ENCODE measurements at places on chromosomes 3 and 15.

GRCh38 chr3:184333190-184333589 lies 4.2 kb upstream of the FAM131A start:
- DNase-seq = no peak

DNA sequence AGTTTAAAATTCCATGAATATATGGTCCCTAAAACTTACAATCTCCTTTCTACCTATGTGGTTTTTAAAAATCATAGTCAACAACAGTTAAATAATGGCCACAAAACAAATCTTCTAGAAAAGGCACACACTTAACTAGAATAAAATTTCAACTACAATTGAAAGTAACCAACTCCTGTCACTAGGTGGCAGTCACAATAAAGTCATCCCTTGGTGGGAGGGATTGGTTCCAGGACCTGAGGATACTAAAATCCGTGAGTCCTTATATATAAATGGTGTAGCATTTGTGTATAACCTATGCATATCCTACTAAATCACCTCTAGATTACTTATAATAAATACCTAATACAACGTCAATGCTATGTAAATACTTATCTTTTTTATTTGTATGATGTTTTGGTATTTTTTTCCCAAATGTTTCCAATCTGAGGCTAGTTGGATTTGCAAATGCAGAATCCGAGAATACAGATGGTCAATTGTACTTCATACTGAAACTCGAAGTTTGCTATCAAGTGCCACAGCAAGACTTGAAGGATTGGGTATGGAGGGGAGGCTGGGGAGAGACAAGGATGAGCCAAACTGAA lies 172.6 kb downstream of the FMN1 start:
- no peak for DNase-seq

- no peak for DNase-seq
Observed at GRCh38 chr15:32042269-32042972, 12.1 kb downstream of the CHRNA7 start.

- no peak for DNase-seq
Observed at GRCh38 chr3:182491577-182491976, 301.7 kb upstream of the ATP11B start.

DNA sequence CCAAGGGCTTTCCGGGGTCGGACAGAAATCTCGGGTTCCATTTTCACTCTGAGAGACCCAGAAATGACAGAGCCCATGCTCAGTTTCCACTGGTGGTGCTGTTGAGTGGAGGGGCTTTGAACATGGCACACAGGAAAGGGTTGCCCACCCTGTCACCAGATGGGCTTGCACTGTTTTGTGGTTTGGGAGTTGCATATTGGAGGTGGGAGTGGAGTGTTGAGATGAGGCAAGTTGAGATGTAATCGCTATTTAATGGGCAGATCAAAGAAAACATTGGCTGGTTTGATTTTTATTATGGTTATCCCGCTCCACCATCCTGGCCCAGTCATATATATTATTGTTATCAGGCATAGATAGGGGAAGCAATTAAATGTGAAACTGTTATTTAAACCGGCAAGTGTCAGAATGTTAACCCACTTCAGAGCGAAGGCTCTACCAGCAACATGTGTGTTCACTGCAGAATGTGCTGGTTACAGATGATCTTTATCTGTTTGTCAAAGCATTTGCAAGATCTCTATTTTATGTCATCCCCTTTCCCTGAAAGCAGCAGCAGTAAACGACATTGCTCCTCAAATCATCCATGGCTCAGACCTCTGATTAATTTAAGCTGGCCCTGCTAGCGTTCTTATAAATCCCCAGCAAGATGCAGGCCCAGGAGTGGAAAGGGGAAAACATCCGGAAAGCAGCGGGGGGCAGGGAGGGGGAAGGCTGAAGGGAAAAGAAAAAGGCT lies 58.3 kb upstream of the TSEN2 start:
- no peak for DNase-seq

GRCh38 chr15:57284535-57284934 lies 91.8 kb upstream of the CGNL1 start:
- no peak for DNase-seq

DNA sequence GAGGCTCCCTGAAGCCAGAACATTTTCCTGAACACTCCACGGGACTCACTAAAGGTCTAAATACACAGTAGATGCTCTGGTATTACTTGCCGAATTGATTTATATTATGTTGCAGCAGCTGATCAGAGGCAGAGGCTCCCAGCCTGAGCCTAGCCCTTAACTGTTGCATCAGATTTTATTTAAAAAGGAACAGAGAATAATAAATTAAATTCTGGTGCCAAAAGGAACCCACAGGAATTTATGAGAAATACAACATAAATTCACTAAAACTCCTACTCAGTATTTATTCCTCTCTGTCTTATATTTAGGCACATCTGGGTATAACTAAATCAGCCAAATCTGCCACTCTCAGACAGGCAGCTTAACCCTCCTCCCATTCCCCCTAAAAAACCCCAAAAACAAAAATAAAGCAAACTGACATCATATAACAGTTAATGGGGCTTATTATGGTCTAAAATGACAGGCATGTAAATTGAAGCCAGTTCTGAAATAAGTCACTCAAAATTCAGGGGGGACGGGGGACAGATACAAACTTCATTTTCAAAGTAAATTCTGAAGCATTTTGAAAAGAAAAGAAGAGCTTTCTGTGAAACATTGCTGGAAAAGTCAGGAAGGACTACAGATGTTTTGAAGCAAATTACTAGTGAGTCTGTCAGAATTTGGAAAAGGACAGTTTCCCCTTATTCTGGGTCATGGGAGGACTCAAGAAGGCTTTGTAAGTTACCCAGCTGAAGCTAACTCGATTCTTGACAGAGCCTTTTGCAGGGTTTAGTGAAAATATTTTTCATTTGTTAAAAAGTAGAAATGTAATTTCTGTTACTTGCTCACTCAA lies 53.8 kb upstream of the CORO2B start:
- no peak for DNase-seq

DNA sequence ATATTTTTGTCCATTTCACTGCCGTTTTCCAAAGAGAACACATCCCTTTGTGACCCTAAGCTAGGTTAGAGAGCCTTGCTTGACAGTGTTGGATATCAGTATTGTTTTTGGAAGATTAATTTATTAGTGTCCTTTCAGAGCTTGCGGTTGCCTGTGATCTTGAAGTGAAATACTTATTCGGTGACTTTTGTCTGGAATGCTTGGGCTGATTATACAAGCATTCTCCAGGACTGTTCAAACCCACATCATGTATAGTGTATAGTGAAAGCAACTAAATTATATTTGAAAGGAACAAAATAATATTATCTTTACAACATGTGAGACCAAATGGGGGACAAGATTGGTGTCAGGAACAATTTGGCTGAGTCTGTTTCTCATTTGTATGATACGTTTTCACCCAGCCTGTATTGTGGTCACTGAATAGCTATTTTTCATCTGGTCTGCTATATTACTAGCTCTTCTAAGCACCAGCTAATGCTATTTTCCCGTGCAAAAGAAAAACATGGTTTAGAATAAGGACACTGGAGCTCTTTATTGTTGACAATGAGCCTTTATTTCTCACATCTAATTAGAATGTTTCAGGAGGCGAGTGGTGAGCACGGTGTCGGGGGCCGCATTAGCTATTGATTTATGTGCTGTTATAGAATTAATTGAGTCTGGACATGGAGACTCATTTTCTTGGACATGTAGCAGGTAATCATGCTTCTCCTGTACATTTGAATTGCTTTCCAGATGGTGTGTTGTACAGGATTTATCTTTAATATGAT lies 158.1 kb downstream of the APBA2 start:
- no peak for DNase-seq

DNA sequence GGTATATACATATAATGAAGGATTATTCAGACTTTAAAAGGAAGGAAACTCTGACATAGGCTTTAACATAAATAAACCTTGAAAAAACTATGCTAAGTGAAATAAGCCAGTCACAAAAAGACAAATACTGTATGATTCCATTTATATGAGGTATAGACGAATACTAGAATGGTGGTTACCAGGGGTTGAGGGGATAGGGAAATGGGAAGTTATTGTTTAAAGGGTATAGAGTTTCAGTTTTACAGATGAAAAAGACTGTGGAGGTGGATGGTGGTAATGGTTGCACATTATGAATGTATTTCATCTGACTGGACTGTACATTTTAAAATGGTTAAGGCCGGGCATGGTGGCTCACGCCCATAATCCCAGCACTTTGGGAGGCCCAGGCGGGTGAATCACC lies 41.7 kb downstream of the FRMD5 start:
- DNase-seq = no peak

GRCh38 chr15:57696146-57696545 lies 10.4 kb upstream of the POLR2M start:
- no peak for DNase-seq

DNA sequence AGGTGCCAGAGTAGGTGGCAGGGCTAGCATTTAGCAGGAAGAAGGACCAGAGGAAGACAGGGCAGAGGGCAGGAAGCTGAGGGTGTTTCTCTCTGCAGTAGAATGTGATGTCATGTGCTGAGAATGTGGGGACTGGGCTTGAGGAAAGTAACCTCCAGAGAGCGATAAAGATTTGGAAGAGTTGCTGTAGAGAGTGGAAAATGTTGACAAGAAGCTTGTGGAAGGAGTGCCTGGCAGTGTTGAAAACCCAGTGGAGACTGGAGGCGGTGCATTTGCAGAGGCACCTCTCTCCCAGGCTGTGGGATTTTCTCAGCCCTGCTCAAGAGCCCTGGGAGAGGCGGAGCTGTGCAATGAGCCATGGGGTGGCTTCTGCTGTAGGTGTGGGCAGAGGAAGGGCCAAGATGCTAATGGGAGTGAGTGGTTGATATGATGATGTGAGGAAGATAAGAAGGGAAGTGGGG lies 54.8 kb downstream of the MESD start:
- no peak for DNase-seq

GRCh38 chr3:109685084-109686079 lies 348.0 kb upstream of the DPPA4 start:
- peak; percentile 94 for DNase-seq

DNA sequence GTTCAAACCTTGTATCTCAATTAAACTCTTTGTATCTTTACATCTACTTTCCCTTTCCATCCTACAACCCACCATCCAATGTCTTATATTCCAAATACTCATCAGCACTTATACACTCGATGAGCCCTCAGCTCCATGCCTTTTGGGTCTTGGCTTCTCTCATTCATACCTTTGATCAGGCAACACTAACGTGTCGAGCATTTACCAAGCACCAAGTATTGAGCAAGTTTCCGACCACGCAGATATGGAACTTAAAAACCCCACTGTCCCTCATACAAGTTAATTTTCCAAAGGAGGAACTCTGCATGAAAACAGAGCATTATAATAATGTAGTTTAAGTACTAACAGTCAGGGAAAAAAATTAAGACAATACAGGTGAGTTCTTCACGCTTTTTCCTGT lies 102.8 kb downstream of the IL1RAP start:
- no peak for DNase-seq

DNA sequence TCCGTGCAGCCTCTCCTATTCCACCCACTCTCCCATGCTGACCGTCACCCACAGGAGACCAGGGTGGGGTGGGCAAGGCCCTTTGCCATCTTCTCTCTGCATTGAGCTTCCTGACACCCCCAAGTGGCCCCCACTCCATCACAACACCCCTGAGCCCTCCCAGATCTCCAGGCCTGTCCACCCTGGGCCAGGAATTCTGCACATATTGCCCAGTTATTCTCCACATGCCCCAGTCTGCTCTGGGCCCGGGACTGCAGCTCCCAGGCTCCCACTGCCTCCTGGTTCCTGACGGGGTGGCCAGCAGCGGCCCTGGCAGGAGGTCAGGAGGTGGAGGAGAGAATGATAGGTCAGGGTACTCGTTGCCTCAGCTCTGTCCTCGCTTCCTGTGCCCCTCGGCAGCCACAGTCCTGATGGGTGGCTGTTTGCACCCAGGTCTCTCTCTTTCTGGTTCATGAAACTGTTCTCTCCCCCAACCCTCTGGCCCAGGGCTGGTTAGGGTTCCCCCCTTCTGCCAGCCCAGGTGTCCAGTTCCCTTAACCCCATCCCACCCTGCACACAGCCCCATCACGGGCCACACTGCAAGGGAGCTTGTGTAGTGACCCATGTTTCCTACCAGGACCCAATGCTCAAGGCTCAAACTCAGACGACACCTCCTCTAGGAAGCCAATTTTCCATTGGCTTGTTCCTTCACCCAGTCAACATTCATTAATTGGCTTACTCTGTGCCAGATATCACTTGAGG lies 47.3 kb downstream of the IQSEC1 start:
- DNase-seq = no peak

DNA sequence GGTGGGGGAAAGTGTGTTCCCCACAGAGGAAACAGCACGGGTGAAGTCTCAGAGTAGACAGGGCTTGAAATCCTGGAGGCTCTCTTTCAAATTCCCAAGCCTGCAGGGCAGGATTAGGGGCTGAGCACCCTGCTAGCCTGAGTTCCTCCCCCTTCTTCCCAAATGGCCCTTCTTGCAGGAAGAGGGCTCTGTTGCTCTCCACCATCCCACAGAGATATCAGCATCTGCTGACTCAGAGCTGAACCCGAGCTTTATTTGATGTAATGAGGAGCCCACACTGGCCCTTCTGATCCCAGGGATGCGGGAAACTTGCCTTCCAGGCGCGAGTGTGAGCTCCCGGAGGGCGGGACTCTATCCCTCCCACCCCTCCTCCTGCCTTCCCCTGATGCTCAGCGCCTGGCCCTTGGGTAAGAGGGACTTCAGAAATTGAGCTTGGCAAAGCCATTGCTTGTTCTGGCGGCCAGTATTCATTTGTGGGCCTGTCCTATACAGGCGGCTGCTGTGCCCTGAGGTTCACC lies 1.4 kb upstream of the STRA6 start:
- DNase-seq = peak; percentile 23

DNA sequence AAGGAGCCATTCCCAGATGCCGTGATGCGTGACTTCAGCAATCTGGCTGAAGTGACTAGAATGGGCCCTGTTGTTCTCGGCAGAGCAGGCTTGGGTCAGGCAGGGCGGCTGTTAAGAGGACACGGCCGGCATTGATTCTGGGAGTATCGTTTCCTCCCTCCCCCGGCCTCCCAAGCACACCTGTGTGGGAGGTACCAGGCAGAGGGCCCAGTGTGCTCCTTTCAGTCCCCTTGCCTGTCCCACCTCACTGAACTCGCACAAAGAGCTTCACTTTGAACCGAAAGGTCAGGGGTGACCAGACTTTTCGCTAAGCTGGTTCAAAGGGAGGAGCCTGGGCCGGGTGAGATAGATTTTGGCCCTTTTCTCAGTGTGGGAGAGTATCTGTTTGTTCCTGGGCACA lies 92.7 kb downstream of the CEMIP start:
- DNase-seq = no peak

- DNase-seq = no peak
Observed at GRCh38 chr3:5239602-5240001, 52.1 kb downstream of the EDEM1 start.
